ENCODE measurements at places on chromosomes 13 and 19.

GRCh38 chr19:10112037-10112761 lies 706 bp downstream of the P2RY11 start:
- no peak for DNase-seq

DNA sequence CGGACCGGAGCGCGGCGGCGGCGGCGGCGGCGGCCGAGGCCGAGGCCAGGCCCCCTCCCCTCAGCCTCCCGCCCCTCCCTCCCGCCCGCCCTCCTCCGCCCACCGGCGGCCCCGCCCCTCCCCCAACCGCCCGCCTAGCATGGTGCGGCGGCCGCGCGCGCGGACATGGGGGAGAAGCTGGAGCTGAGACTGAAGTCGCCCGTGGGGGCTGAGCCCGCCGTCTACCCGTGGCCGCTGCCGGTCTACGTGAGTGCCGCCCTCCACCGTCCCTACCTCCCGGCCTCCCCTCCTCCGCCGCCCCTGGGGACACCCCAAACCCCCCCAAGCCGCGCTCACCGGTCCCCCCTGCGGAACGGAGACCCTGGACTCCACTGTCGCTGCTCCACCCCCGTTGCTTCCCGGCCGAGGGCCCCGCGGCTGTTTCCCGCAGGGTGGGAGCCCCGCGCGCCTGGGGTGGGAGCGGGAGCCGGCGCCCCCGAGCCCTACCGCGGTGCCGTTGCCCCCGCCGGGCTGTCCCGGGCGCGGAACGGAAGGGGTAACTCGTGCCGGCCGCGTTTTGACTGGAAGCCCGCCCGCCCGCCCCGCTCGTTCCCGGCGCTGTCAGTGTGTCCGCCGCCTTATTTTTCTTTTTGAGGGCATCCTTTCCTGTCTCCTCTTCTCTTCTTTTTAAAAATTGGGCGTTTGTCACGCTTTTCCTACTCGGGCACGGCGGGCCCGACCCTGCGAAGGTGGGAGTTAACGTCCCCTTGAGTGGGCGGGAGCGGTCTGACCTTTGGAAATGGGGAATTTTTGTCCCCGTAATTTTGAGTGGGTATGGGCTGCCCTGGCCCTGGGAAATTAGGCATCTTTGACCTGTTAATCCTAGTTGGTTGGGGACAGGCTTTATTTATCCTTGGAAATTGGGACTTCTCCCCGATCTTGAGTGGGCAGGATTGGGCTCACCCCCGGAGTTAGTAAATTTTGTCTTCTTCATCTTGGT lies 576 bp downstream of the DOT1L start:
- DNase-seq: no peak

DNA sequence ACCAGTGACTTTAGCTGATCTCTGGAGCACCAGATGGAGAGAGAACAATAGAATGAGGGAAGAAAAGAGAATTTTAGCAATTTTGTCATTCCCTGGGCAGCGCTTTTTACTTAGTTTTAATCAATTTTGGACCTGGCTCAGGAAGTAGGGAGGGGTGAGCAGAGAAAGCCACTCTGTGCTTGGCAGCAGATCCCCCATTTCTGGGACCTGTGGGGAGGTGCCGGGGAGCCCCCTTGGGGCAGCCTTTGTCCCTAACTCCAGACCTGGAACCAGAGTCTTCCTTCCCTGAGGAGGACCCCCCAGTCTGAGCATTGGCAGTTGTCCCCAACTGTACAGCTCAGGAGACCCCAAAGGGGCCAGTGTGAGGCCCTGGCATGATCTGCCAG lies 10.5 kb downstream of the LYL1 start:
- no peak for DNase-seq

DNA sequence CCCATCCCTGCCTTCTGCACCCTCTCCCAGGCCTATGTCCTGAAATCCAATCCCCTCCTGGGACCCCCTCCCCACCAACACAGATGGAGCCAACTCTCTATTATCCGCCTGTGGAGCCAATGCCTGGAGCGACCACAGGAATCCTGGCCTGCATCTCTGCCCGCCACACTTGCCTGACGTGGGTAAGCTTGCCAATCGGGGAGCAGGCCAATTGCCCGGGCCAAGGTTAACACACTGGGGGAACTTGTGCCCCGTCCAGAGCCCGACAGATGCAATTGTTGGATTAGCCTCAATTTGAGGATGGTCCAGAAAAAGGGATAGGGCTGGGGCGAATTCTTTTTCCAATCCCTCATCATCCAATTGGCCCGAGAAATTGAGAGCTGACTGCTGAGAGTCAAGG lies 5.9 kb downstream of the WIZ start:
- DNase-seq: no peak
